ENCODE measurements at places on chromosomes 12 and 14.
A peak's percentile ranks its signal among the peaks of the same experiment; 100 is the strongest.

DNA sequence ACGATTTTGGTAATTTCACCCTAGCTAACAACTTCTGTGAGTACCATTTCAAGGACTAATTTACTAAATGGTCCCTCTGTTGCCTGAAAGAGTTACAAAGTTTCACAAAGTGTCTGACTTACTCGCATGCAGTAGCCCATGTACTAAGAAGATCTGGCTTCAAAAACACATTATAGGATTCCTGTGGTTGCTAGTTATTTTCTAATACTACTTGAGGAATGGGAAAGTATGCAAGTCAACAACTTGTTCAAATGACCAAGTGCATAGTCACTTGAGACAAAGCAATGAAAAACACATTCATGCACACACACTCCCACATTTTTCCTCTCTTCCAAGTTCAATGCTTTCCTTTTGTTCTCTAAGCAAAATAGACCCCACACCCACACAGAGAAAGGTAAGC is 219.7 kb upstream of the TMPO start:
- DNase-seq, result no peak

GRCh38 chr12:50188241-50188781 is 21.1 kb upstream of the CERS5 start:
- DNase-seq, result no peak

- no peak for DNase-seq
Observed at GRCh38 chr14:65025818-65026217, 39.1 kb downstream of the FNTB start.

DNA sequence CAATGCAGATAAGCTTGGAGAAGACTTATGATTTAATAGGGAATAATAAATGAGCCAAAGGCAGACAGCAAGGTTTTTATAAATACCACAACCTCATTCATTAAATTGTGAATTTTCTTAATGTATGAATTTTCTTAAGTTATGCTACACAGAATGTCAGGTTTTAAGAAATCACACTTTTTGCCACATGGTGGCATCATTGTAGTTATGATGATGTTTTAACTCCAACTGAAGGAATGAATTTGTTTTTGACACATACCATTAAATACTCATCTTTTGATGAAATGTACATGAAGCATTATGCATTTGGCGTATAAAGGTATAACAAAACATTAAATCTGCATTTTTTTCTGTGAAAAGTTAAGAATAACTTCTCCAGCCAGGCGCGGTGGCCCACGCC is 524.1 kb upstream of the FBXO33 start:
- DNase-seq, result no peak

- no peak for DNase-seq
Observed at GRCh38 chr12:28129031-28129430, 61.2 kb upstream of the CCDC91 start.

DNA sequence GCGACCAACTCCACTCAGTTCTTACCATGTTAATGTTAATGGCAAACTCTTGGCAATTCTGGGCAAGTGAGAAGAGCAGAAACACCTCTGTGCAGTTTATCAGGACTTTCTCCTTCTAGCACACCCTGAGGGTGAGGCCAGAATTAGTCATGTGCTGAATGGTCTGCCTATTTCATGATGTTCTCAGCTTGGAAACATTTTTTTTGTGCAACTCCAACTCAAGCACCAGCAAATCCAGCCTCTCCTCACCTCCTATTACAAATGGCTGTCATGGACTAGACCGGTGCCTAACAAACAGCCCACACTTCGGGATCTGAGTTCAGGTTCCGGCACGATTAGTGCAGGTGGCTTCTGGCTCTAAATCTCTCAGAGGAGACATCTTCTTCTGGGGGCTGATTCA is 246.0 kb downstream of the ZFP36L1 start:
- no peak for DNase-seq

DNA sequence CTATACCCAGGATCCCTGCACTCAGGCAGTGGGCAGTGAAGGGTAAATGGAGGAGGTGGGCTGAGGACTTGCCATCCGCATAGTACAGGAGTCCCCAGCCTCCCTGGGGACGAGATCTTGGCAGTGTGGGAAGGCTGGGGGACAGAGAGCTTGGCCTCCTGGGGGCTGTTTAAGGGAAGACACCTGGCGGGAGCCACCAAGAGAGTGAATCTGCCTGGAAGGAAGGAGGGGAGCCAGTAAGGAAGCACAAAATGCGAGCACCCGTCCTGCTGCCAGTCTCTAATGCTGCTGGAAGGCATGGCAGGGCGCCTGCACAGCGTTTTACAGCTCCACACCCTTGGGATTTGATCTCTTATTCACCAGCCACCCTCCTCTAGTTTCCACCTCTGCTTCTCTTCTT is 7.4 kb upstream of the KRT2 start:
- DNase-seq, result no peak

- no peak for DNase-seq
Observed at GRCh38 chr14:94077111-94077821, 3.7 kb downstream of the DDX24 start.

DNA sequence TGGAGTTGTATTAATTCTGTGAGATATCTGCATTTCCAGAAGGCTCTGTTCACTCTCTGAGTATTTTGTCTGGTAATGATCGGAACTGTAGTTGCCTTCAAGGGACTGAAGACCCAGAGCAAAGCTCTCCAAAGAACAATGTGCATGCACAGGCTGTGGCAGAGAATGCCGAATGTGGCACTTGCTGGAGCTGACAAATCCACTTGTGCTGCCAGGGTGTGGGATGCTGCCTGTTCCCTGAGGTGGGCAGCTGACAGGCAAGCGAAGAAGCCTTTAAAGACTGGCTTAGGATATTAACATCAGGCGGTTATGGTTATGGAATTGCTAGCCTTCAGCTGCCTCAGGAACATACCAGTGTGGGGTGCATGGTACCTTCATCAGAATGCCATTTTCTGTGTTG is 419.9 kb upstream of the ATP2B1 start:
- no peak for DNase-seq

- DNase-seq, result no peak
Observed at GRCh38 chr12:130142736-130143135, 19.5 kb upstream of the FZD10 start.

DNA sequence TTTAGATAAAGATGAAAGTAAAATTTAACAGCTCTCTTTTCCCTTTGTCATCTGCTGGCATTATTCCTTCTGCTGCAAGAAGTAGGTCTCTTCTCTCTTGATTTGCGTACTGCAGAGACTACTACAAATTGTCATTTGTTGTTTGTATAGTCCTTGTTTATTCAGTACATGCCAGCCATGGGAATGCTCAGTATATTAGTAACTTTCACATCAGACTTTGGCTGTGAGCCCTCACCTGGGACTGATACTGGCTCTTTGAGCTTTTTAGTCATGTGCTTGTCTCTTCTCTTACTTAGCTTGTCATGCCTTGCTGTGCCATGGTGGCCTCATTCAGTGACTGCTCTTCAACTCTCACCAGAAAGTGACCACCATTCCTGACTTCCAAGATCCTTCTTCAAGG is 169.8 kb downstream of the PRKCH start:
- no peak for DNase-seq

GRCh38 chr14:39890026-39890425 is 457.8 kb upstream of the FBXO33 start:
- DNase-seq, result no peak

DNA sequence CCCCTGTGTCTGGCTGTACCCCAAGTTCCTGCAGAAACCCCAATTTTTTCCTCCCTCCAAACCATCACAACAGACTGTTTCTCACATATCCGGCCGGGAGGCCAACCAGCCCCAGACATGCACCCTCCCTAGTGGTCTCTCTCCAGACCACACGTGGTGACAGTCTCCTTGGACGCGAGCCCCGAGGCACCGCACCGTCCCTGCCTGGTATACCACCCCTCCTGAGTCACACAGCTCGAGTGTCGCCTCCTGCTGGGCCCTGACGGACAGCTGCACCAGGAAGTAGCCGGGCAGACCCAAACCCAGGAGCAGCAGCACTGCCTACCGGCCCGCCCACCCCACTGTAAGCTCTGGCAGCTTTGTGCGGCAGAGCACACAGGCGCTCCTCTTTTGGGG is 97.4 kb downstream of the RFLNA start:
- no peak for DNase-seq

DNA sequence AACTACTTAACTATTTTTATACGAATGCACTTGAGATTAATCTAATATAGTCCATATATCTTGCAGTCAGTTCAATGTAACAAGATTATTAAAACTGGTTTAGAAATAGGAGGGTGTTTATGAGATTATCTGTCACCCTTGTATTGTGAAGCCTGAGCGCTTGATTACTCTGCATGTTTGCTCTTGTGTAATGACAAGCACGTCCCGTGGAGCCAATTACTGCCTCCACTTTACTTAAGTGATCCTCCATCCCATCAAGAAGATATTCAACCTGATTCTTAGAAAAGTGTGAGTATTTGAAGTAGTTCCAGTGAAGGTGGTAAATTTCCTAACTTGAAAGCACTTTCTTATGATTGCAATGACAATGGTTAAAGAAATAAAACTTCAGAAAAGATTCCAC is 415.2 kb upstream of the GARIN6 start:
- DNase-seq, result no peak

GRCh38 chr12:15001733-15002382 is 29.0 kb downstream of the PDE6H start:
- DNase-seq, result no peak

DNA sequence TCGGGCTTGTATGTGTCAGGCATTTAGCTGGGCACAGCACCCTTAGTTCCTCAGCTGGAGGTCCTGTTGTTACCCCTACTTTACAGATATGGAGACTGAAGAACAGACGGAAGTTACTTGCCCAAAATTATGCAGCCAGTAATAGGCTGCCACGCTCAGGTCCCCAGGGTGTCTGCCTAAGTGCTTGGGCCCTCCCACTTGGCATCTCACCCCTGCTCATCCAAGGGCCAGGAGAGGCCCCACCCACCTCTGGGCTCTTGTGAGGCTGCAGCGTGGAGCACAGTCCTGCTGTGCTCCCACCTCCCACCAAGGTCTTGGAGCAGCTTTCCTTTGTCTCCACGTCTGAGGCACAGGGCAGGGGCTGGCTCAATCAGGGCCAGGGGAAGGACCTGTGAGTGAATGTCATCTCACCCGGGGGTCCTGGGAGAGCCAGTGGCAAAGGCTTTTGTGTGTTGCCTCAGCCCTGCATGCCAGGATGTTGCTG is 64.6 kb downstream of the BEGAIN start:
- no peak for DNase-seq

GRCh38 chr14:68622856-68623255 is 170.0 kb downstream of the ZFP36L1 start:
- no peak for DNase-seq

DNA sequence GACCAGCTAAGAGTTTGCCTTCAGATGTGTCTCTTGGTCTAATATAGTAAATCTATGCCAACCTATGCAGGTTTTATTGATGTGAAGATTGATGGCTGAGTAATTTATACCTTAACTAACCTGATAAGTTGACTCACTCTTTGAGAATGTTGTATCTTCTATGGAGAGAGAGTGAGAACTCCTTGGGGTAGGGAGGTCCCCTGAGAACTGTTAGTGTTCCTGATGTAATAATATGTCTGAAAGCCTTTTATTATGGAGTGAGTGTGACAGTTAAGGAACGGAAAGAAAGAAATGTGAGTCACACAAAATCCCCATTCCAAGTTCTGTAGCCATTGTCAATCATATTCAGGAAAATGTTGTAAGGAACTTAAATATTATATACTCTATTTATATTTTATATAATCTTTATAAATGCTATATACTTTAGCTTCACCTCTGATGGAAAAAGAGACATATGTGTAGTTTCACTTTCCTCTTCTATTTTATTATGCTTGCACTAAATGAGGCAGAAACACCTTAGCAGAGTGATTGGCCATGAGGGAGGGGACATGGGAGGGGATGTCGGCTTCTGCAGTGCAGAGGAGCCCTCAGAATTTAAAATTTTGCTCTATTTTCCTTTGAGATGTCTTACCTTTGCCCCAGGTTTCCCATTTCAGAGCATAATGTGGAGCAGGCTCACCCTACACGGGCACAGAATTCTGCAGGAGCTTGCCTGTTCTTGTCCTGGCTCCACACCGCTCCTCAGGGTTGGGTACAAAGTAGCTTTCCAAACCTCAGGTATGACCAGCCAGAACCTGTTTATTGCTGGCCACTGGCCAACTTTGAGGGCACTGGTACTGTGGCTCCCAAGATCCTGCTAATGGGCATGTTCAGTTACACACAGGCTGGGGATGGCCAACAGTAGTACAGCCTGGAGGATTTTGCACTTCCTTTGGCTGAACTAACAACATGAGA is 57.7 kb downstream of the ARF6 start:
- peak; percentile 38 for DNase-seq

- no peak for DNase-seq
Observed at GRCh38 chr14:83712418-83713129, 1817.4 kb upstream of the FLRT2 start.

DNA sequence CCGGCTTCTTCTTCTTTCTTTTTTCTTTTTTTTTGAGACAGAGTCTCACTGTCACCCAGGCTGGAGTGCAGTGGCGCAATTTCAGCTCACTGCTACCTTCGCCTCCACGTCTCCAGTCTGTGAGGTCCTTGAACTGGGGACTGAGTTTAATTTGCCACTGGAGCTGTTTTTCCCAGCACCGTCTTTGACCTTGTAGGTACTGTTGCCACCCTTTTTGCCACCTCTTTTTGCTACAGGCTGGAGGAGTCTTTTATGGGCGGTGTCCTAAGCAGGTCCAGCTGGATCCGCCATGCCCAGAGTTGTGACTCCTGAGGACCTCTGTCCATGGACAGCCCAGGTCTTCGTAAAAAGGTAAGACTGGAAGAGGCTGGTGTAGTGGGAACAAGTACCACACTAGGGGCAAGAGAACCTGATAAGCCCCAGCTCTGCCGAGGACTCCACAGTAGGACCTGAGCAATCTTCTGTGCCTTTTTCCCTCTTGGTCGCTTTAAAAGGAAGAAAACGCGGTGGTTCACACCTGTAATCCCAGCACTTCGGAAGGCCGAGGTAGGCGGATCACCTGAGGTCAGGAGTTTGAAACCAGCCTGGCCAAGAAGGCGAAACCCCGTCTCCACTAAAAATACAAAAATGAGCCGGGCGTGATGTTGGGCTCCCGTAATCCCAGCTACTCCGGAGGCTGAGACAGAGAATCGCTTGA is 946 bp downstream of the RNU4-2 start:
- DNase-seq, result no peak

- DNase-seq, result peak; percentile 96
Observed at GRCh38 chr14:54773171-54774006, 129.2 kb downstream of the GCH1 start.

- no peak for DNase-seq
Observed at GRCh38 chr12:132836795-132837331, 8.2 kb upstream of the GOLGA3 start.

GRCh38 chr12:103779410-103780092 is 61.5 kb downstream of the NT5DC3 start:
- no peak for DNase-seq

DNA sequence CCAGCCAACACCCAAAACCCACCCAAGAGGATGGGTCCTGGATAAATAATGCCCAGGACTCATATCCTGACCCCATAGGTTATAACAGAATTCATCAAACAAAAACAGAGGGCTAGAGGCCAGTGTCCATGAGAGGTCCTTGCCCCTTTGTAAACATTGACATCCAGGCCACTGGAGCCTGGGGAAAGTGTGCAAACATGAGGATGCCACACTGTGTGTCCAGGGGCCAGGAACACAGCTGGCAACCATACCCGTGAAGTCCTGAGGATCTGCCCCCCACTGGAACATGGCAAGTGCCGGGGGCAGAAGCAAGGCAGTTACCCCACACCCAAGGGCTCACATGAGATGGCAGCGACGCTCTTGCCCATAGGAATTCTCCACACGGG is 4.2 kb upstream of the KMT2D start:
- no peak for DNase-seq
